Stimulated activated CD8-positive, alpha-beta memory T cell treated with anti-CD3 and anti-CD28 coated beads, Interleukin-7, amount 100 ng/mL, for 4 hours (primary cell): ENCODE measurements at places on chromosomes 1 and 21.

GRCh38 chr1:61450872-61451571 is 273.9 kb downstream of the TM2D1 start:
- DNase-seq, result no peak

DNA sequence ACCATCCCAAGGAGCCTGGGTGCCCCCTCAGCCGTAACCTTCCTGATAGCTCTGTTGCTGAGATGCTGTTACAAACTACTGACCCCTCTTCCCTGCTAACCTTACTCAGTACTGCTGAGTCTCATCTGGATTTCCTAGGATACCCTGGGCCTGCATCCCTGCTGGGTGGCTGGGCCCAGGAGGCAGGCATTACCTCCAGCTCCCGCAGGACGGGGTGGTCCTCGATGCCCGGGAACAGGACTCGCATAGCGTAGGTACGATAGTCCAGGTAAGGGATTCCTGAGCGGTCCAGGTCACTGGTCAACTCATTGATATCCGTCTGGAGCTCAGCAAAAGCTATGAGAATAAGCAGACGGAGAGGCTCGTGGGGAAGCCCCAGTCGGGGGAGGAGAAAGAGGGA is 131.9 kb upstream of the CD34 start:
- no peak for DNase-seq

DNA sequence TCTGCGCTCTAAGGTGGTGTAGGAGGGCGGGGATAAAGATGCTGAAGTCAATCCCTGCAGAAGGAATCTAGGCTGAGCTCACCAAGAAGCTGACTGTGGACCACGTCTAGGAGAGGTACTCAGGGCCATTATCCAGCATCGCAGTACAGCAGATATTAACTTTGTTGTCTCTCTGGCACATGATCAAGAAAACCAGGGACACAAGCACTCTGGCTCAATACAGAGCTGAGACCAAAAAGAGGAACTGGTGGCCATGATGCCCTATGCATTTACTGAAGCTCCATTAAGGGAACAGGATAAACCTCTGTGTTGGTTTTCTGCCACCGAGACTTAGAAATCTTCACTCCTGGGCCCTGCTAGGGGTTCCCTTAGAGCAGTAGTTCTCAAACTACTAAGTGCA is 38.0 kb upstream of the ANGPTL7 start:
- no peak for DNase-seq

GRCh38 chr1:200351826-200352549 is 57.8 kb downstream of the ZNF281 start:
- DNase-seq, result no peak

GRCh38 chr1:145720556-145720877 is 1.2 kb downstream of the CD160 start:
- DNase-seq, result no peak

- no peak for DNase-seq
These were observed 7.6 kb downstream of the SAMSN1 start for GRCh38 chr21:14538483-14538882.

DNA sequence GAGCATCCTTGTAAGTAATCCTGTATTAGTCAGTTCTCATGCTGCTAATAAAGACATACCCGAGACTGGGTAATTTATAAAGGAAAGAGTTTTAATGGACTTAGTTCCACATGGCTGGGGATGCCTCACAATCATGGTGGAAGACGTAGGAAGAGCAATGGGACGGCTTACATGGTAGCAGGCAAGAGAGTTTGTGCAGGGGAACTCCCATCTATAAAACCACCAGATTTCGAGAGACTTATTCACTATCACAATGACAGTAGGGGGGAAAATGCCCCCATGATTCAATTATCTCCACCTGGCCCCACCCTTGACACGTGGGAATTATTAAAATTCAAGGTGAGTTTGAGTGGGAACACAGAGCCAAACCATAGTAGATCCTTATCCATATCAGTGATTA is 124.7 kb downstream of the HIVEP3 start:
- no peak for DNase-seq

DNA sequence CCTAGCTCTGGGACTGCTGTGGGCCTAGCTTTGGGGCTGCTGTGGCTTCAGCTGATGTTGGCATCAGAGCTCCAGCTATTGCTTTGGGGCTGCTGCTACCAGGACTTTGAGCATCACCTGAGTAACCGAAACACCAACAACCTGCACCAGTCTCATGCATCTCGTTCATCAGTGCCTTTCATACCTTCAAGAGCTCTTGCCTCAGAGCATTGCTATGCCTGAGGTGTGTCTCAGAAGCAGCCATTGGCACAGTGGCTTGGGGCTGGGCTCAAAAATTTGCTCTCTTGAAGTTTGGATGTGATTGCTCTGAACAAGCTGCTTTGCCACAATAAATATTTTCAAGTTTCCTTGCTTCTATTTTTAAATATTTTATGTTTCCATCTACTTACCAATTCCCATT is 6.7 kb upstream of the LCE2D start:
- no peak for DNase-seq

DNA sequence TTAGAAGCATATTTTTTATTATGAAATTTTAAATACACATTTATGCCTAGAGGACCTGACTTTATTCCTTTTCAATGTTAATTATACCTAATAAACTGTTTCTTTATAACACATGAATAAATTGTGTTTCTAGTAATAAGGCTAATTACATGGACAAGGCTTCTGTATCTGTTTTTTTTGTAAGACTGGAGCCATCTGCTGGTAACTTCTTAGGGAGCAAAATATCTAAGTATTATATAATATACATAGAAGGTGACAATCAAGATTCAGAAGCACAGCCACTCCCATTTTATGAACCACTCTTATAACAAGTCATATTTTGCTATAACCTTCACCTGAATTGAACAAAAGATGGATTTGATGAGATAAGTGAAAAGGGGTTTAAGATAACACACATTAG is 84.2 kb downstream of the LBR start:
- no peak for DNase-seq

DNA sequence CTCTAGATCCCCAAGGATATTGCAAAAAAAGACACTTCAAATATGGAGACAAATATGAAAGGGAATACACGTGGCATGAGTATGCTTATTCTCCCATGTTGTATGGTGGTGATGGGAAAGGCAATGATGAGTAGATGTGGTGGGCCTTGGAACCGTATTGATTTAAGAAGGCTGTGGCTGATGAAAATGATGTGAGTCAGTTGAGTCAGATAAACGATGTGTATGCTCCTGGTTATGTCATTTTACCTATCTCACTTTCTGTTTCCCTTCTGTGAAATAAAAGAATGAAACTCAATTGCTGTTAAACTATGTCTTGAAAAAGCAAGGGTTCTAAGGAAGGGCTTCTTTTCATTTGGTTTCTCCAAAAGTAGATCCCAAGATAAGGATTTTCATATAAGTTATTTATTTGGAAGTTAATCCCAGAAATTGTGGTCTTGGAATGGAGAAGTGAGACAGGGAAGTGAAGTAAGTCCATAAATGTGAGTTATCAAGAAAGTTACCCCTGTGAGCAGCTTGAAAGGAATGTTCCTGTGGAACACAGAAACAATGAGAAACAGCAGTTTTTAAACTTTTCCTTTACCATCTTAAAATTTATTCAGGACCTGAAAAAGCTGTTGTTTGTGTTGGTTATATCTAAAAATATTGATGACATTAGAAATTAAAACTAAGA is 292.0 kb downstream of the DUSP10 start:
- DNase-seq, result no peak

GRCh38 chr21:46316708-46317324 is 6.9 kb downstream of the C21orf58 start:
- no peak for DNase-seq

GRCh38 chr1:211183747-211184313 is 49.9 kb upstream of the KCNH1 start:
- no peak for DNase-seq

DNA sequence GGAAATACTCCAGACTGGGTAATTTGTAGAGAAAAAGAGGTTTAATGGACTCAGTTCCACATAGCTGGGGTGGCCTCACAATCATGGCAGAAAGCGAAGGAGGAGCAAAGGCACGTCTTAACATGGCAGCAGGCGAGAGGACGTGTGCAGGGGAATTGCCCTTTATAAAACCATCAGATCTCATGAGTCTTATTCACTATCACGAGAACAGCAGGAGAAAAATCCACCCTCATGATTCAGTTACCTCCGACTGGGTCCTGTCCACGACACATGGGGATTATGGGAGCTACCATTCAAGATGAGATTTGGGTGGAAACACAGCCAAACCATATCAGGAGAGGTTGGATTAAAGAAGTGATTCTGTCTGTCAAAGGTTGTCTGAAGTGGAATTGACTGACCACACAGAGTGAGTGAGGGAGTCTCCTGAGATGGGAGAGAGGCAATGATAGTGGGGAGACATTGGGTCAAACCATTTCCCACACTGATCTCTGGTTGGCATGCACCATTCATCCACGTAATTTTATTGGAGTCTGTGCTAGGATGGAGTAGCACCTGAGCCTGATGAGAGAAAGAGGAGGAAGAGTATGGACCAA is 58.3 kb upstream of the VAMP3 start:
- no peak for DNase-seq

GRCh38 chr1:35894183-35894582 is 11.2 kb downstream of the AGO1 start:
- no peak for DNase-seq

GRCh38 chr1:31064111-31064717 is 1.3 kb downstream of the PUM1 start:
- DNase-seq, result no peak

- no peak for DNase-seq
These were observed 1.4 kb upstream of the CACNA1S start for GRCh38 chr1:201113451-201114244.

GRCh38 chr1:45297666-45298356 is 28.9 kb upstream of the HPDL start:
- no peak for DNase-seq

DNA sequence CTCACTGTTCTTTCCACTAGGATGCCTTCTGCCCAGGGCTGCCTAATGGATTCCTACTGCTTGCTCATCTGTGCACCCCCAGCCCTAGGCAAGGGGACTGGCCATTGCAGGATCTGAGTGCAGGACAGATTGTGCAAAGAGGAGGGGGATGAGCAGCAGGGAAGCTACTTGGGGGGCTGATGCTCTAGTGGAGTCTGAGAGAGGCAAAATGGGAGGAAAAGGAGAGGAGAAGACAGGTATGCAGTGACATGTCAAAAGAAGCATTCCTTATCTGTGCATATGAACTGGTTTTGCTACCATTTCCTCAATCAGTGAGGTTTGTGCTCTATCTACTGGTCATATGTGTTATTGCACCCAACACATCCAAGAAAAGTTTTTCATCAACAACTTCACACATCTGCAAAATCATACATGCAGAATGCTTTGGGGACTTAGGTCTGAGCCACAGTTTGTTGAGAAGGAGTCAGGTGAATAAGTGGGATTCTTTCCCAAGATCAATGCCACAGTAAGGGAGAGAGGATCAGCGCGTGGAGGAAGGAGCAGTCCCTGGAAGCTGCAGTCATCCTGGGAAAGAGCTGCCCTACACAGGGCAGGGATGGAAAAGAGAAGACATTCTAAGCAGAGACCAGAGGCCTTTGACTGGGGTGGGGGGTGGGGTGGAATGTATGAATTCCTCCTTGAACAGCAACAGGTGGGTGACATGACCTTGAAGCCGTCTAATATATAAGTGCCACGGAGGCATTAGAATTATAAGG is 14.4 kb downstream of the SLC5A9 start:
- DNase-seq, result no peak

DNA sequence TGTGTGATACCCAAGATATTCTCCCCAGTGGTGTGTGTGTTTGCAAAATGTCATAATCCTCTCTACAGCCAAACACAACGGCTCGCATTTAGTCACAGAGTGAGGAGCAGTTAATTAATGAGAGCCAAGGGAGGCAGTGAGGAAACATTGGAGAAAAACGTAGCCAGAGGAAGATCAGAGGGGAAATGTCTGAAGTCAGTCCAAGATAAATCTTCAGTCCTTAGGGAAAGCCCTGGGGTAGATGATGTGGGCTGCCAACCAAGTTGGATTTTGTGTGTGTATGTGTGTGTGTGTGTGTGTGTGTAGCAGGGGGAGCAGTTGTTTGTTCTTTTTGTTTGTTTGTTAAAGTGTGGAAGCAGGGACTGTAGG is 201.0 kb upstream of the PTBP2 start:
- no peak for DNase-seq

DNA sequence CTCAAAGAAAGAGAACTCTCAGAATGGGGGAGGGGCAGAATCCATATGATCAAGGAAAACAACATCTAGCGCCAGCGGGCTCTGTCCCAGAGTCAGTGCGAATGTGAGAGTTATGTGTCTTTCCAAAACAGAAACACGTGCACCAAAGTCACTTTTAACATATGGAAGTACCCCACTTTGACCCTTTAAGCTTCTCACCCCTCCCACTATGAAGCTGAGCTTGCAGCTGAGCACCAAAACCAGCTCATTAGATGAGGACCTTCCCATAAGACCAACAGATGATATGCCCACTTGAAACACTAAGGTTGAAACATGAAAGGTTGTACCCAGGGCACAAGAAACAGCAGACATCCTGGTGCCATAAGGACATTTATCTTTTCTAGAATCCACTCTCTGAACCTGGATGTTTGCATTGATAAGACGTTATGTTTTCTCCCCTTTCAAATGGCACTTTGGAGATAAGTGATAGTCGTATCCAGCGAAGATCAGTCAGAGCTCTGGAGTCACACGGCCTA is 171.0 kb downstream of the TGFBR3 start:
- DNase-seq, result no peak

DNA sequence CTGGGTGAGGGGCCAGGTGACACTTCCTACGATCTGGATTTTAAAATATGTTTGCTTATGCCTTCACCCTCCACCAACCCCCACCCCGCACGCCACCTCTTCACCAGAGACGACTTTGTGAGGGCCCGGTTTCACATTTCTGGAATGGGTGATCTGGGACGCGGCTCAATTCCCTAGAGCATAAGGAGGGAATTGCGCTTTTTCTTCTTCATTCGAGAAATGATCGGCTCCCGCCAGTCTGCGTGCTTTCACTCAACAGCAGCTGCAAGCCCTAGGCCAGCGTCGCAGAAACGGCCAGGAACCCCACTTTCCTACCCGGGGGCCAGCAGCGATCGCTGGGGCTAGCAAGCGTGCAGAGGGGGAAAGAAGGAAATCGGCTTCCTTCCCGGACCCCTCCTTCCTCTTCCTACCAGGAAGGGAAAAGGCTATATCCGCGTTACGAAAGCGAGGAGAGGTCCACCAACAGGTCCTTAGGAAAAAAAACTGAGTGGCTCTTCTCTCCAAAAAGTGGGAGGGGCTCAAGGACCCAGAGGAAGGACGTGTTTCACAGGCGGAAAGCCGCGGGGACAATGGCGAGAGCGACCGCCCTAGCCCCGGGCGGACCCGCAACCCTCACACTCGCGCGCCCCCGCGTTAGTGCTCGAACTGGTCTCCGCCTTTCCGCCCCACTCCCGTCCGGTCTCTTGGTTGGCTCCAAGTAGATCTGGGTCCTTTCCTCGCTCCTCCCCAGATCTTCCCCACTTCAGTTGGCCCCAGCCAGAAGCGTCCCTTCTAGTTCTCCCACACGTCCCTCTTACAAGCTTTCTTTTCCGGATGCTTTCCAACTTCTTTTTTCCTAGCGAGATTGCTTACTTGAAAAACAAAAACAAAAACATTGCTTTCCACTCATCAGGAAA is 1.1 kb upstream of the ADAMTS1 start:
- DNase-seq, result no peak

- no peak for DNase-seq
These were observed 121.2 kb downstream of the UBR4 start for GRCh38 chr1:19088717-19089442.

GRCh38 chr1:58251430-58252073 is 295.0 kb downstream of the OMA1 start:
- no peak for DNase-seq

- DNase-seq, result no peak
These were observed 10.9 kb upstream of the EDN2 start for GRCh38 chr1:41495210-41495948.
